Activated CD8-positive, alpha-beta memory T cell treated with anti-CD3 and anti-CD28 coated beads, Interleukin-2, amount 10 ng/mL, durations not matched to agents 7 days and 5 days (primary cell): ENCODE measurements at places on chromosomes 2 and 18. TPM values are rescaled to one million over a fixed set of nuclear protein-coding genes. Genes with fewer than 3 reads are reported as not detected.

The MATN3 gene
- not detected for total RNA-seq

The ALK gene
- total RNA-seq: not detected

The CXCR4 gene
- total RNA-seq: 133 TPM

The SLC66A2 gene
- 23.4 TPM for total RNA-seq

The RNF125 gene
- 31.9 TPM for total RNA-seq

The RNF152 gene
- total RNA-seq: not detected

The CASP8 gene
- 90.0 TPM for total RNA-seq

The RAB6D gene
- total RNA-seq: not detected

The C2orf80 gene
- total RNA-seq: not detected

The FMNL2 gene
- total RNA-seq: 0.26 TPM

The COLEC12 gene
- not detected for total RNA-seq

The SLC38A11 gene
- total RNA-seq: not detected

The MAPK4 gene
- total RNA-seq: not detected

The CDH2 gene
- total RNA-seq: 0.14 TPM
